Activated T-helper 1 cell treated with anti-CD3 and anti-CD28 coated beads, Interleukin-2, amount 50 U/mL, for 16 hours (primary cell): ENCODE measurements at places on chromosomes 3 and 15.

- no peak for DNase-seq
Observed at GRCh38 chr15:40918799-40919392, 10.2 kb upstream of the DLL4 start.

DNA sequence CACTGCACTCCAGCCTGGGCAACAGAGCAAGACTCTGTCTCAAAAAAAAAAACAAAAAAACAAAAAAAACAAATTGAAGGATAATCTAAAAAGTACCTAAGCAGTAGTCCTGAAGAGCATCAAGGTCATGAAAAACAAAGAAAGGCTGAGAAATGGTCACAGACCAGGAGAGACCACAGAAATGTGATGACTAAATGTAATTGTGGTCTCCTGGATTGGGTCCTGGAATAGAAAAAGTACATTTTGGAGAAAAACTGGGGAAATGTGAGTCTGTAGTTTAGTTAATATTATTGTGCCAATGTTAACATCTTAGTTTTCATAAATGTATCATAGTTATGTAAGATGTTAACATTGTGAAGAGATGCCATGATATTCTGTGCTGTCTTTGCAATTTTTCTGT is 267.5 kb upstream of the NR2E3 start:
- DNase-seq, result no peak

- DNase-seq, result no peak
Observed at GRCh38 chr3:128006061-128007032, 45.9 kb upstream of the SEC61A1 start.

- no peak for DNase-seq
Observed at GRCh38 chr15:50049871-50050270, 69.2 kb downstream of the ATP8B4 start.

GRCh38 chr3:118146658-118147375 is 887.8 kb downstream of the IGSF11 start:
- DNase-seq, result no peak

- DNase-seq, result no peak
Observed at GRCh38 chr15:92947071-92947730, 47.1 kb downstream of the CHD2 start.

DNA sequence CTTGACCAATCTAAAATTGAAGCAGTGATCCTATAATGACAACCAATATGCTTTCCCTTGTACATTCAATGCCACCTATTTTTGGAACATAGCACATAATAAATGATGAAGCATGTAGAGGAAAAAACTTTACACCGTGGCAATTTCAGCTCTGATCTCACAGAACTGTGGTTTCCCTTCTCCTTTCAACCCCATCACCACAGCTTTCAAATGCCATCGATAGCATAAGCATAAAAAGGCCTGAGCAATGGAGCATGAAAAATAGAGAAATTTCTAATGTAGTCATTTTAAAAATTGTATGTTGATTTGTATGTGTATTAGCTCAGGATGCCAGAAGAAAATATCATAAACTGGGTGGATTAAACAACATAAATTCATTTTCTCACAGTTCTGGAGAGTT is 406.0 kb upstream of the TMCO5A start:
- DNase-seq, result no peak

DNA sequence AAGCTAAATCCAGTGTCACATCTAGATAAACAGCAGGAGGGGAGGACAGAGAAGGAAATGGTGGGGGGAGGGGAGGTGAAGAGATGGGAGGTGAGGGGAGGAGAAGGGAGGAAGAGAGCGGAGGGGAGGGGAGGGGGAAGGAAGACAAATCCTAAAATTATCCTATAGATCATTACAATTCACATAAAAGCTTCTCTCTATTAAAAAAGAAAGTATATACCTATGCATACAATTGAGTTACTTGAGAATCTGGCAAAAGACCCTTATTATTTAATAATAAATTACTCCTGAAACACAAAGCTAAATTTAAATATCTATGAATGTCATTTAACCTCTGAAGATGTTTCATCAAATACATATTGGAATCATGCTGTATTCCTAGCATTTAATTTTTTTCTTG is 303.9 kb downstream of the MAGI1 start:
- no peak for DNase-seq

- no peak for DNase-seq
Observed at GRCh38 chr15:57327985-57328471, 48.3 kb upstream of the CGNL1 start.
